ENCODE measurements at places on chromosomes 16 and 17. TPM values are rescaled to one million over a fixed set of nuclear protein-coding genes. Genes with fewer than 3 reads are reported as not detected.

MARVELD3 gene
- total RNA-seq: not detected

OR1F1 gene
- total RNA-seq: not detected

GRB2 gene
- total RNA-seq: 83.1 TPM

NPIPB9 gene
- 3.6 TPM for total RNA-seq

PRSS36 gene
- 0.30 TPM for total RNA-seq

TNFRSF13B gene
- total RNA-seq: not detected

ABCA8 gene
- 80.8 TPM for total RNA-seq

ADAM11 gene
- total RNA-seq: 0.69 TPM

C16orf92 gene
- total RNA-seq: not detected

ELP5 gene
- total RNA-seq: 30.9 TPM

HP gene
- not detected for total RNA-seq

NPIPA5 gene
- 0.92 TPM for total RNA-seq

SLC16A6 gene
- 0.42 TPM for total RNA-seq

DECR2 gene
- 7.1 TPM for total RNA-seq

ACADVL gene
- total RNA-seq: 256 TPM

TNS4 gene
- total RNA-seq: not detected

AMDHD2 gene
- total RNA-seq: 33.6 TPM

EIF3C gene
- total RNA-seq: 144 TPM

CDH16 gene
- total RNA-seq: not detected

OTOP2 gene
- not detected for total RNA-seq

NPIPA7 gene
- 1.2 TPM for total RNA-seq

ABCA3 gene
- 5.3 TPM for total RNA-seq

CX3CL1 gene
- total RNA-seq: under 0.01 TPM

NOTUM gene
- not detected for total RNA-seq

RASL10B gene
- total RNA-seq: 7.4 TPM

CD300LF gene
- total RNA-seq: not detected

NPW gene
- total RNA-seq: 0.65 TPM

C16orf89 gene
- total RNA-seq: not detected

TIMP2 gene
- 133 TPM for total RNA-seq

KRT33B gene
- 0.30 TPM for total RNA-seq

FOXJ1 gene
- not detected for total RNA-seq

TMC6 gene
- 0.42 TPM for total RNA-seq

NGFR gene
- 0.28 TPM for total RNA-seq

PIEZO1 gene
- 312 TPM for total RNA-seq

TSPOAP1 gene
- 1.5 TPM for total RNA-seq

VASN gene
- total RNA-seq: 97.5 TPM

AIPL1 gene
- total RNA-seq: not detected

NLRC5 gene
- total RNA-seq: 34.4 TPM

GUCY2D gene
- total RNA-seq: not detected

CLEC19A gene
- total RNA-seq: not detected

SAMD14 gene
- 5.3 TPM for total RNA-seq

DNAAF1 gene
- total RNA-seq: not detected
